Naive B cell (primary cell): ENCODE measurements at places on chromosomes 3 and 15.

DNA sequence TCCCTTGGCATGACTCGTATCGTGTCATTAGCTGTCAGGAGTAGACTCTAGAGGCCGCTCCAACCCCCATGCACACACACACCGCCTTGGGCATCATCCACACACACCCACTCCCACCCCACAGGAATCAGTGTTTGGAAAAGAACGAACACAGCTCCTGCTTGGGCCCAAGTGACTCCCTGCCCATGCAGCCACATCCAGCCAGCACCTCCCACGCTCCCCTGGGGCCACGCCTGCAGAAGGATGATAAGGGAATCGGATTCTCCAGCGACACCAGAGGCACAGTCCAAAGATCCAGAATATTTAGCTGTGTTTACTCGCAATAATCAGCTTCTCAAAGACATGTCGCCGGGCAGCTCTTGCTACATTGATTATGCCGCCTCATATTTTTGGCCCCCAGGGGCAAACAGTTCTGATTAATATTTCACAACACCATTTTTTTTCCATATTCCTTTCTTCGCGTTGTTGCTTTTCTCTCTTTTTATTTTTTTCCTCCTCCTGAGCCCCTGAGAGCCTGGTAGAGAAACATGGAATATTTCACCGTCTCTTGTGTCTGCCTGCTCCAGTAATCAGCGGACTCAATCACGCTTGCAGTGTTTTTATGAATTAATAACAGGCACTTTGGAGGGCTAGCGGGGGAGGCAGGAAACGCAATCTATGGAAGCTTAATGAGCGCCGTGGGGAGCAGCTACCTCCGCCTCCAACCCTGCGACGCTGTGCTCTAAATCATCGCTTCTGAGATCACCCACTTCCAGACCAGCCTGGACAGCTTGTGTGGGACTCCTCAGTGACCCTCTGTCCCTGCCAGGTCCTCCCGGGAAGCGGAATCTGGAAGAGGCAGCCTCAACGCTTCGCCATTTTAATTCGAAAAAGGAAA is 221.4 kb downstream of the TLE3 start:
- no peak for DNase-seq

- no peak for DNase-seq
Observed at GRCh38 chr15:74402337-74402841, 31.4 kb downstream of the SEMA7A start.

GRCh38 chr3:23576379-23576959 is 229.3 kb upstream of the UBE2E1 start:
- no peak for DNase-seq

- no peak for DNase-seq
Observed at GRCh38 chr15:40097968-40098476, 10.7 kb downstream of the BMF start.

GRCh38 chr15:32682977-32683630 is 34.7 kb upstream of the GREM1 start:
- no peak for DNase-seq

GRCh38 chr3:122395582-122395981 is 11.6 kb downstream of the FAM162A start:
- DNase-seq: no peak

DNA sequence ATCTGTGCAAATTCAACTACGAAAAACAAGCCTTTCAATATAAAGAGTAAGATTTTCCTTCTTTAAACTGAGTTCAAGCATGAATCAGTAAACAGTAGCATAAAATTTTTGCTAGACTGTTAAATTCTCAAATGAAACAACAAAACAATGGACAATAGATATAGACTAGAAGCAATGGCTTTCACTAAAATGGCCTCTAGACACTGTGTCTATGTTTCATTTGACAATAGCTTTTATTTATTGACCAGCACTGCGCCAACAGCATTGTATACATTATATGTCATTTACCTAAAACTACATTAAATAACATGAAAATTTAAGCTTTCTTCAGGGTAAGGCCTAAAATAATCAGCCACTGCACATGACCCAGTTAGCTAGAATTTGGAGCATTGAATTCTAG is 148.5 kb downstream of the DUT start:
- no peak for DNase-seq

DNA sequence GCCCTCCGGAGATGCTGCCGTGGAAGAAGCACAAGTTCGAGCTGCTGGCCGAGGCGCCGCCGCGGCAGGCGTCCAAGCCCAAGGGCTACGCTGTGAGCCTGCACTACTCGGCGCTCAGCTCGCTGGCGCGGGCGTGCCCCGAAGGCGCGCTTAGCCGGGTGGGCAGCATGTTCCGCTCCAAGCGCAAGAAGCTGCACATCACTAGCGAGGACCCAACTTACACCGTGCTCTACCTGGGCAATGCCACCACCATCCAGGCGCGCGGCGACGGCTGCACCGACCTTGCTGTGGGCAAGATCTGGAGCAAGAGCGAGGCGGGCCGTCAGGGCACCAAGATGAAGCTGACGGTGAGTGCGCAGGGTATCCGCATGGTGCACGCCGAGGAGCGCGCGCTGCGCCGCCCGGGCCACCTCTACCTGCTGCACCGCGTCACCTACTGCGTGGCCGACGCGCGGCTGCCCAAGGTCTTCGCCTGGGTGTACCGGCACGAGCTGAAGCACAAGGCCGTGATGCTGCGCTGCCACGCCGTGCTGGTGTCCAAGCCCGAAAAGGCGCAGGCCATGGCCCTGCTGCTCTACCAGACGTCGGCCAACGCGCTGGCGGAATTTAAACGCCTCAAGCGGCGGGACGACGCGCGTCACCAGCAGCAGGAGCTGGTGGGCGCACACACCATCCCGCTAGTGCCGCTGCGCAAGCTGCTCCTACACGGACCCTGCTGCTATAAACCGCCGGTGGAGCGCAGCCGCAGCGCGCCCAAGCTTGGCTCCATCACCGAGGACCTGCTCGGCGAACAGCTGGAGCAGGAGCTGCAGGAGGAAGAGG is 1.3 kb downstream of the FAM43A start:
- DNase-seq: peak; percentile 53

- no peak for DNase-seq
Observed at GRCh38 chr3:118936811-118937210, 97.8 kb downstream of the IGSF11 start.

GRCh38 chr3:177770383-177771230 is 573.3 kb upstream of the TBL1XR1 start:
- DNase-seq: no peak

GRCh38 chr15:33234020-33234461 is 39.5 kb upstream of the FMN1 start:
- no peak for DNase-seq

GRCh38 chr3:104133630-104134029 is 1233.1 kb upstream of the ALCAM start:
- no peak for DNase-seq

DNA sequence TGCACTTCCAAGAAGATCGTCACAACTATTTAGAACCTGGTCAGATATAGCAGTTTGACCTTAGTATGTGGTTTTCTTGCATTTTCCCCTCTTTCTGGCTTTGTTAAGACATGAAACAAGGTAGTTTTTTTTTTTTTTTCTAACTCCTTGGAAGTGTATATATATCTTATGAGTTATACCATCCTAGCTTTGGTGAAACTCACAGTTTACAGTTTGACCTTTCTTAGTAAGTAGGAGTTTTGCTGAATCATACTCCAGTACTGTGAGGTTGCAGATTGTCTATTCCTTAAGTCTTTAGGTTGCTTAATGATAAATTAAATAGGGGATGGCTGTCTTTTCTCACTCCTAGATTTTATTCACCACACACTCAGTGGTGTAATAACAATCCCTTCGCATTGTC is 325.0 kb downstream of the RBMS3 start:
- no peak for DNase-seq

GRCh38 chr3:42376344-42376798 is 34.0 kb downstream of the LYZL4 start:
- no peak for DNase-seq
